ENCODE measurements at places on chromosomes 11 and 22. TPM values are rescaled to one million over a fixed set of nuclear protein-coding genes. Genes with fewer than 3 reads are reported as not detected.
A peak's percentile ranks its signal among the peaks of the same experiment; 100 is the strongest.

Gene OR4P4
- not detected for total RNA-seq

Gene RFPL3
- total RNA-seq = not detected

Gene FAM83F
- 0.78 TPM for total RNA-seq

Gene CNGA4
- 0.31 TPM for total RNA-seq

Gene OSM
- total RNA-seq = 0.31 TPM

Gene ZP1
- not detected for total RNA-seq

Gene SMIM35
- total RNA-seq = not detected

GRCh38 chr22:19630614-19631013, 83.7 kb upstream of the SEPTIN5 start:
- no peak for DNase-seq

DNA sequence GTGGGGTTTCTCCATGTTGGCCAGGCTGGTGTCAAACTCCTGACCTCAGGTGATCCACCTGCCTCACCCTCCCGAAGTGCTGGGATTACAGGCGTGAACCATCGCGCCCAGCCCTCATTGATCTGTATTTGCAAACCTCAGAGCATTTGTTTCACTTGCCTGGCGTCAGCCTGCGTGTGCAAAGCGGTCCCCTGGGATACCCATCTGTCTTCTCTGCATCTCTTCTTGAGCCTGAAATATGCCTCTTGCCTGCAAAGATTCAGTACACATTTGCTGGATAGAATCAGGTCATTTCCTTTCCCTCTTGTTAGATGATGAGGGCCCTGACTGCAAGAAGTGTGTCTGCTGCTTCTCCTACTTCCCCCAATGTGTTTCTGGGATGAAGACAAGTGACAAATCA, 1291.0 kb downstream of the TBC1D22A start:
- no peak for DNase-seq

DNA sequence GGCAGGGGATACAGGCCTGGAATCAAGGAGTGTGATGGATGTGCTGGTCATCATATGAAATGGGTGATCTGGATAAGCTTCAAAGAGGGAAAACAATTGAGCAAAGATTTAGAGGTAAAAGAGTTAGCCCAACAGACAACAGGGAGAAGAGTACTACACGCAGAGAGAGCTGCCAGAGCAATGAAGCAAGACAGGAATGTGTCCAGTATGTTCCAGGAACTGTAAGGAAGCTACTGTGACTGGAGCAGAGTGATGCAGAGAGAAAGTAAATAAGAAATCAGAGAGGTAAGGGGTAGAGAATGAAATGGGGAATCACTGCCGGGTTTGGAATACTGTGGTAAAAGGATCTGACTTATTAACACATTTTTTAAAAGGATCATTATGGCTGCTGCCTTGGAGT, 255.1 kb downstream of the DCDC1 start:
- DNase-seq = no peak

- no peak for DNase-seq
Measured at GRCh38 chr22:46879083-46879482, 116.6 kb downstream of the TBC1D22A start.

- DNase-seq = no peak
Measured at GRCh38 chr11:99327527-99327926, 306.8 kb downstream of the CNTN5 start.

GRCh38 chr11:122898799-122899198, 16.2 kb downstream of the JHY start:
- DNase-seq = no peak

DNA sequence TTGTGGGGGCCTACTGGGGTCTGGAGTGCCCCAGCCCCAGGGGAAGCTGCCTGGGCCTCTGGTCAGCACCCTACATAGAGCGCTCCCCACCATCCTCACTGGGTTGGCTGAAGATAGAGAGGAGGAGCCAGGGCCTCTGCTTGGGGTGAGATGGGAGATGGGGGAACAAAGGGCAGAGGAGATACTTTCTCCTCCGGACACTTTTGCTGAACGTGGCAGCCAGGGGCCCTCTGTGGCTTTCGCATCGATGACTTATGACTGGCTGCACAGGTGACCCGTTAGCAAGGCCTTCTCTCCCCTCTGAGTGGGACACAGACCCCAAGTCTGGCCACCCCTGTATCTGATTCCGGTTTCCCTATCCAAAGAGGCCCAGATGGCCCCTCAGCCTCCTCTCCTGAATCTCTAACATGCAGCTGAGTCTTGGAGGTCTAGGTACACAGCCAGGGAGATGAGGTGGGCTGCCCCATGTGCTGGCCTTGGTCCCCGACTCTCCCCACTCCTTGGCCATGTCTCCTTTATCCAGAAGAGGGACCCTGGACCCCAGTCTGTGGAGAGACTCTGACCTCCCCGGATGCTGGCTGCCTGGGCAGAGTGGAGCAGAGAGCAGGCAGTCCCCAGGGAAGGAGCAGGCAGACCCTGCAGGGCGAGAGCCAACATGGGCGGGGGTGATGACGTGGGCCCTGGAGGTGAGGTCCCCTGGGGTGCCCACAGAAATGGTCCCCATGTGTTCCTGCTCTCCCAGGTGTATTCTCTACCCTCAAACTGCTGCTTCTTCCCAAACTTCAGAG, 59.3 kb upstream of the NECTIN1 start:
- no peak for DNase-seq

DNA sequence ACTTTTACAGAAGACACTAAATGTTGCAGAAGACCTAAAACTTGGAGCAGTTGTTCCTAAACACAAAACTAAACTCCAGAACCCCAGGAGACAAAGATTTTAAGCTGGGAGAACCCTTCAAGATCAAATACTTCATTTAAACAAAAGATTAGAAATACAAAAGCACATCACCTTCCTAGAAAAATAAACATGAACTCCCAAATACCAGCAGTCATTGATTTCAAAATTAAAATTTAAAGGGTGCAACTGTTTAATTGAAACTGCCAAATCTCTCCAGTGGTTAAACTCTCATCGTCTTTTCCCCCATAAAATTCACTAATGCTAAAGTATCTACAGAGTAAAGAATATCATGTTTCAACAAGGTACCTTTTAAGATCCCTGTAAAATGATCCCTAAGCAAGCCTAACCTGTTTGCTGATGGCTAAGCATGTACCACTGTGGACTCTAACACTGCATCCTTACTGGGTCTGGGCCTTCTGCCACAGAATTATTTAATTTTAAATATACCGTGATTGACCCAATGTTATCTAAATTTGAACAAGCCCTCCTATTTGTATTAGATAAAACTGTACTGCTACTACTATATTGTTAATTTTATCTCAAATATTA, 53.7 kb upstream of the CCDC34 start:
- DNase-seq = no peak

GRCh38 chr22:48340191-48340590, 1487.5 kb downstream of the BRD1 start:
- no peak for DNase-seq

DNA sequence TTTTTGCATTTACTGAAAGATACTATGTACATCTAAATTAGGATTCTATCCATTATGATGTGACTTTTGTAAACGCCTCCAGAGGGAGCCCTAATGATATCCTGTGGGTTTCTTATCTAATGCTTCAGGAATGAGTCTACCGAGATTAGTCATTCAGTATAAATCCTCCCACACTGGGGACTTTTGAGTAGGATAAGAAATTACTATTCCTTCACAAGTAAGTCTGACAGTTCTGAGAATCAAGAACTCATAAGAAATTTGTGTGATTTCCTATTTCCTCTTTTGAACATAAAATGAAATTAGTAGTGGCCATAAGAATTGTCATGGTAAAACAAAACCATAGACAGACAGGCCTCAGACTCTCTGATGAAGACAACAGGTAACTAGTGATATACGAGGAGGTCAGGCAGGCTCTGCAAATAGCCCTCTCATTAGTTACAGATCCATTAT, 10.0 kb upstream of the OR5M1 start:
- no peak for DNase-seq

- DNase-seq = no peak
Measured at GRCh38 chr22:20803696-20804324, 29.9 kb downstream of the SERPIND1 start.

GRCh38 chr11:71575723-71576424, 6.8 kb downstream of the KRTAP5-11 start:
- no peak for DNase-seq

DNA sequence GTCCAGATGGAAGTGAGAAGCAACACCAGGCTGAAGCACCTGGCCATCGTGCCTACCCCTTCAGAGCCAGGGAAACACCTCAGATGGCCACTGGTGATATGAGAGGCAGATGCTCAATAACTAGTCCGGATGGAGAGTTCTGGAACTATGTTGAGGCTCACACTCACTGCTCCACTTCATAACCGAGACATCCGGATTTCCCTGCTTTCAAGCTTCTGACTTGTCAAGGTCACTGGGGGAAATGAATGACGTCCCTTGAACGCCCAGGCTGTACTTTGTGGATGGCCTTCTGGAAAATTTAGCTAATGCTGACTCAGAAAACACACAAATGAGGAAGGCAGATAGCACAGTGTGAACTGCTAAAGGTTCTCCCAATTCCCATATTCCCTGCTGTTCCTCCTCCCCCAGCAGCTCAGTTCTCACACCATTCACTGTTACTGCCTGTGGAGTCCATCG, at the start of gene LYVE1:
Gene LYVE1 (minus strand): TSS at position 180 of the 456 bp plus-strand sequence. CDS start 133 bp downstream, at position 47.
- no peak for DNase-seq

DNA sequence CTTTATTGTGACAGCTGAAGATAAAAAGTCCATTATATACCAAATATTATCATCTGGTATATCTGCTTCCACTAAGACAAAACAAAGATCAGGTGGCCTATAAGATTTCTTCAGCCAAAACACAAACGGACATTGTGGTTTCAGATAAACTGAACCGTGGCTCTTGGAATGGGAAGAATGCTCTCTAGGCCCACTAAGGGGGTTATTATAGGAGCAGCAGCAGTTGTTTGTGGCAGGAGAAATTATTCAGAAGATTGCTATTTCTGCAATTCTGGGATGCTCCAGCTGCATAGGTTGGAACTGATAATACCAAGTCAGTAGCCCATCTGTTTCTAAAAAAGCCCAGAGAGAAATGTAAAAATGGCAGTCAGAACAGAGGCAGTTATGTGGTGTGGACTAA, 145.3 kb downstream of the NCAM1 start:
- DNase-seq = no peak

DNA sequence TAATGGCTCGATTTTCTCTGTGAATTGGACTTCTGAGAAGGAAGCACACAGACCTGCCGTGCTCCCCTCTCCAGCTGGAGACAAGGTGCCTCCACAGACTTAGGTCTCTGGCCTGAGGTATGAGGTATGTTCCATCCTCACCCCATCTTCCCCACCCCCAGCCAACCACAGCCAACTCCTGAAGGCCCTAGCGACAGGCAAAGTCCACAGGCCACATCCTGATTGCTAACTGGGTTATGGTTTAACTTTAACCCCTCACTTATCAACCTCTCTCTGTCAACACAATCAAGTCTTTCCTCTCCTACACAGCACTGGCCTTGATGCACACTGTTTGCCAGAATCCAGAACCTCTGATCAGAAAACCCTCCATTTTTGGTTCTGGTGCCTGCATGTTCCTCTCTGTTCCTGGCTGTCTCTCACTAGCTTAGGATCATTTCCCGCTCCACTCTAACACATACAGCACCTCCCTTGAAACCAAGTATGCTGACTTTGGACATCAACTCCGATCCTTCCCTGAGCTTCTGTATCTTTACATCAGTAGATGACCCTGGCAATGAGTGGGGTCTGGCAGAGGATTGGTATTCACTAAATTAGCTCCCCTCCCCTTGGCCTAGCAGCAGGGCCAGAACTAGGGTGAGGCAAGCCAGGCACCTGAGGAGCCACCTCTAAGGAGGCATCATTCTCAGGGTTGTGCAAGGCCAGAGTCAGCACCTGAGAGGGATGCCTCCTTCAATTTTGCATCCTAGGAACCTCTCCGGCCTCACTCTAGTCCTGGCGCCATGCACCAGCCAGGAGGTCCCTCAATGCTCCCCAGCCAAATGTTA, 22.0 kb downstream of the JAML start:
- no peak for DNase-seq

DNA sequence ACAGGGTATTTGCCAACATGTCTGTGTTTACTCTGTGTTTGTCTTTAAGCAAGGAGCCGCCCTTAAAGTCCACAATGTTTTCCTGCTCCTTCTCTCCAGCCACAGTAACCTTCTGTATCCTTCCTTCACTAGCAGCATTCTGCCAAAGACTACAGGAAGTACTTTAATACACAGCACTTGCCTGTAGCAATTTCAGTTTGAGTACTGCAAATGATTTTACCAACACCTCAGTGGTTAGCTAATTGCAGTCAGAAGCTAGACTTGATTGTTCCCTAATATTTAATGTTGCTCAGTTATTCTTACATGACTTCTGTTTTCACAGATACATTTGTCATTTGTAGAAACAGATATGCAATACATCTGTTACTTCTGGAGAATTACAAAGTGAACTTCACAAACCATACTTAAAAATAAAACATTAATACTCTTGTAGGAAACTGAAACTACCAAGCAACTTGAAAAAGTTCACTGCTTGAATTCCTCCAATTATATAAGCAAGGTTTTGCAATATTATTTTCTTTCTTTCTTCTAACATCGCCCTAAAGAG, 69.1 kb downstream of the FCHSD2 start:
- no peak for DNase-seq

DNA sequence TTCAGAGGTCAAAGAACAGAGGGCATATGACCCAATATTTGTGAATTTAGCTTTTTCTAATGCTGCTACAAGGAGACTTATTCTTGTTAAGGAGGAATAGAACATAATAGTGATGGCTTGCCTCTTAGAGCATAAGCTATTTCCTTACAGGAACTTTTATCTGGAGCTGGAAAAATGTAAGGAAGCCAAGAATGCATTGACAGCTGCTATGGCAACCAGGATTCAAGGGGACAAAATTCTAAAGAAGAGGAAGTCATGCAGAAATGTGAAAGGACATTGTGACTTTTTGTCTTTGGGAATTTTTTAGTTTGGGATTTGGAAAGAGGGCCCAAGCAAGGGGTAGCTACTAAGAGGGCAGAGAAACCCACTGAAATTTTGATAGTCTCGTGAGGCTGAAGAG, 51.1 kb downstream of the EHF start:
- no peak for DNase-seq

DNA sequence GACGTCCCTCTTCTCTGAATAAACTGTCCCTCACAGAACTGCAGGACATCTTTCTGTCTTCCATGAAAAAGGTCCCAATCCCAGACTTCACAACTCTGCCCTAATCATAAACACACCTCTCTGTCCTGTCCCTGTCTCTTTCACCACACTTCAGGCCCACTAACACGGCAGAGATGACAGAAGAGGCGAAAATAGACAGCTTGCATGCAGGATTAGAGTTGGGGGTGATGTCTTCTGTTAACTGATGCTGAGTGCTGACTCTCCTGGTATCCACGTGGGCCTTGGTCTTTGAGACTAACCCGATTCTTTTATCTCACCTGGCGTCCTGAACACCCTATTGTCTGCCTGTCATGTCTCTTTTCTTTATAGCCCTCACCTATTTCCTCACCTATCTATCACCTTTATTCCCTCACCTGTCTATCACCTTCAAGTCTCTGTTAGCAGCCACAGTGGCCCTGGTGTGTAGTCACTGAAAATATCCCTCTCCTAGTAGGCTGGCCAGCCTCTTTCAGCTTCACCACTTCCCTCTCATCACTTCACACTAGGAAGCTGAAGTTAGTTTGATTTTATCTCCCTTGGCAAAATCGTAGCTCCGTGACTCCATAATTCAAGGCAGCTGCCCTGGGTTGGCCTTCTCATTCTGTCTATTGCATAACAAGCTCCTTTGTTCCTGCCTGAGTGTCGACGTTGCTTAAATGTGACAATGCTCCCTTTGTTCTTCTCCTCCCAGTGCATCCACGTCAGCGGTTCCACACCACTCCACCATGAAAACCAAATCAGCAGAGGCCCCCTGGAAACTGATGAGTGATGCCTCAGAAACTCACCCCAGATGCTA, 30.6 kb upstream of the DRD2 start:
- peak; percentile 19 for DNase-seq

- DNase-seq = no peak
Measured at GRCh38 chr11:113724778-113725177, 18.7 kb upstream of the TMPRSS5 start.

GRCh38 chr11:128400382-128401203, 186.8 kb downstream of the ETS1 start:
- no peak for DNase-seq
